ENCODE measurements at places on chromosomes 16 and 17.

- DNase-seq: no peak
Observed at GRCh38 chr16:84714028-84714427, 14.2 kb downstream of the USP10 start.

GRCh38 chr17:76568811-76569221, 16.8 kb downstream of the ST6GALNAC2 start:
- no peak for DNase-seq

- no peak for DNase-seq
Observed at GRCh38 chr17:42098730-42099399, 592 bp upstream of the ZNF385C start.

- DNase-seq: no peak
Observed at GRCh38 chr16:73189136-73189535, 141.2 kb upstream of the ZFHX3 start.

- no peak for DNase-seq
Observed at GRCh38 chr16:73143576-73144422, 95.9 kb upstream of the ZFHX3 start.

Data from cortex of kidney (tissue), 1 donor.